ENCODE measurements at places on chromosomes 1 and 21. TPM values are rescaled to one million over a fixed set of nuclear protein-coding genes. Genes with fewer than 3 reads are reported as not detected.

The EFNA1 gene
- 49.9 TPM for total RNA-seq

The CXADR gene
- 77.1 TPM for total RNA-seq

The OR2AK2 gene
- not detected for total RNA-seq

The PDC gene
- total RNA-seq, result not detected

The OR2T35 gene
- not detected for total RNA-seq

The DIO1 gene
- total RNA-seq, result not detected

The ARHGEF10L gene
- total RNA-seq, result 270 TPM

The RHCE gene
- not detected for total RNA-seq

The ATP6V1G3 gene
- total RNA-seq, result not detected

The LRRC38 gene
- total RNA-seq, result not detected

The SPRR1B gene
- total RNA-seq, result not detected

The ILF2 gene
- 16.5 TPM for total RNA-seq

The NEGR1 gene
- 7.0 TPM for total RNA-seq

The GLIS1 gene
- 0.27 TPM for total RNA-seq

DNA sequence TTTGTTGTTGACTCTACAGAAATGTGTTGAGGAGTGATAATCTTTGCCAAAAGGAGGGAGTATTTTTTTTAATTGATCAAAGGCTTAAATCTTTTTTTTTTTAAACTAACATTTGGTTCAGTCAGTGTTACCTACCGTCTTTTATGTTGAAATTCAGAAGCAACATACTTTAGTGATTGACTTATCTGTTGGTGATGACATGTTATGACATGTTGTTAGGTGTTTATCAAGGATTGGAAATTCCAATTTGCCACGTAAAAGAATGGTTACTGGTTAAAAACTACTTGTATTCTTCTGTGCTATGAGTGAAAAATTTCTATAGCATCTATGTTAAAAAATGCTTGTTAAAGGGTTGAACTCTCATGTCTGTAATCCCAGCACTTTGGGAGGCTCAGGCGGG is 61.2 kb downstream of the DNM3 start:
- no peak for DNase-seq

GRCh38 chr1:65229754-65230339 is 79.5 kb upstream of the DNAJC6 start:
- no peak for DNase-seq

GRCh38 chr1:26477446-26478152 is 5.4 kb downstream of the HMGN2 start:
- no peak for DNase-seq

GRCh38 chr1:9071554-9072235 is 2.3 kb upstream of the SLC2A5 start:
- DNase-seq, result no peak

- DNase-seq, result no peak
Measured at GRCh38 chr1:183473217-183473536, 878 bp downstream of the SMG7 start.

DNA sequence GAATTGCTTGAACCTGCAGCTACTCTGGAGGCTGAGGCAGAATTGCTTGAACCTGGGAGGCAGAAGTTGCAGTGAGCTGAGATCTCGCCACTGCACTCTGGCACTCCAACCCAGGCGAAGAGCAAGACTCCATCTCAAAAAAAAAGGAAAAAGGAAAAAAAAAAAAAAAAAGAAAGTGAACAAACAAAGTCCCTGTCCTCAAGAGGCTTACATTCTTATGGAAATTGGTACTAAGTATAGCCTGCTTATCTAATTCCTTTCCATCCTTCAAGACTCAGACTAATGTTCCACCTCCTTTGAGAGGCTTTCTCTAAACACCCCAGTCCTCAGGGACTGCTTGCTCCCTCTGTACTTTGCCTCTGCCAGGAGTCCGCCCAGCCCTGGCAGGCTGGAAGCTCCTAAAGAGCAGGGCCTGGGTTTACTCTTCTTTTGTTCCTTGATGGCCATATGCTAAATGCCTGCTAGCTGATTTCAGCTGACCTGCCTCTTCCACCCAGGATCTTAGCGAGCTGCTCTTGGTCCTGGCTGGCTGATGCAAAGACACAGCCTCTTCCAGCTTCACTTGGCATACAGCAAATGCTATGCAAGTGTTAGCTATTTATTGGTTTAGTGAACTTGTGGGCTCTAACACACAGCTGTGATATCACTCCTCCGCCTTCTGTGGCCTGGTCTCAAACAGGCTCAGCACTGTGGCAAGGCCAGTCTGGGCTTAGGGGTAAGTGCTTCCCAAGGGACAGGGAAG is 9.8 kb downstream of the SLC9A1 start:
- peak; percentile 37 for DNase-seq

DNA sequence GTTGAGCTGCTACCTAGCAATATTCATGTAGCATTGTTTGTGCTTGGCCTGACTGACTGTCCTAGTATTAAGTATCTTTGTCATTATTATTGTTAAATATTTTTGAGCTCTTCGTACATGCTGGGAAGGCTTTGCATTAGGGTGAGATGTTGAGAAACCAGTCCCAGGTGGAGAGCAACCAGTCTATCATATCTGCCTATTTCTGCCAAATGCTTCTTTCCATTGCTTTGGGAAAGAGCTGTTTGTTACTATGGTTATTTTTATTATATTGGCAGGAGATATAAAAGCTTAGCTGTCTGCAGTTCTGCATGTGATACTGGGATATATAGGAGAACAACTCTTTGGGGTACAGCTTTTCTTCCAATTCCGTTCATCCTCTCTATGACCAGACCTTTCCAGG is 85.1 kb downstream of the CLDN17 start:
- no peak for DNase-seq

- DNase-seq, result no peak
Measured at GRCh38 chr1:21192284-21192683, 15.6 kb upstream of the EIF4G3 start.

GRCh38 chr1:39178541-39179431 is 25.7 kb upstream of the MACF1 start:
- DNase-seq, result no peak

GRCh38 chr1:38221006-38221649 is 174.5 kb upstream of the POU3F1 start:
- no peak for DNase-seq

- peak; percentile 33 for DNase-seq
Measured at GRCh38 chr1:212149566-212149965, 114.0 kb downstream of the DTL start.

- no peak for DNase-seq
Measured at GRCh38 chr1:158686111-158687009, at the start of gene SPTA1. SPTA1 (minus strand) TSS chr1:158686715; CDS start chr1:158686517, 198 bp downstream.

- DNase-seq, result no peak
Measured at GRCh38 chr21:25507522-25507921, 99.8 kb downstream of the MRPL39 start.

DNA sequence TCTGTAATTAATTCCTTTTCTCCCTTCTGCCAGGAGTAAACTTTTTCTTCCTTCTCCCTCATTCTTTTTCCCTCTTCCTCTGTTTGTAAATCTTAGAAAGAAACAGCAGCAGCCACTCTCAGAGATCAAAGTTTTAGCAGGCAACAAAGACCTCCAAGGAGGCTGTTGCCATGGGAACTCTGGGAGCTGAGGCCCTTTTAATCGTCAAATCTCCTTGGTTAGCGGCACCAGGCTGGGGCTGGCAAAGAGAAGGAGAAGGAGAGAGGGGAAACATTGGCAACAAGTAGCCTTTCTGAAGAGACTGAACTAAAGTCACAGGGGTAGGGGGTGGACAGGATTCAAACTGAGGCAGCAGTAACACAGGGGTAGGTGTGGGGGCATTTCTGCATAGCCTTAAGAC is 25.2 kb downstream of the ILDR2 start:
- no peak for DNase-seq

GRCh38 chr1:31155216-31155806 is 84.4 kb downstream of the NKAIN1 start:
- peak; percentile 78 for DNase-seq

DNA sequence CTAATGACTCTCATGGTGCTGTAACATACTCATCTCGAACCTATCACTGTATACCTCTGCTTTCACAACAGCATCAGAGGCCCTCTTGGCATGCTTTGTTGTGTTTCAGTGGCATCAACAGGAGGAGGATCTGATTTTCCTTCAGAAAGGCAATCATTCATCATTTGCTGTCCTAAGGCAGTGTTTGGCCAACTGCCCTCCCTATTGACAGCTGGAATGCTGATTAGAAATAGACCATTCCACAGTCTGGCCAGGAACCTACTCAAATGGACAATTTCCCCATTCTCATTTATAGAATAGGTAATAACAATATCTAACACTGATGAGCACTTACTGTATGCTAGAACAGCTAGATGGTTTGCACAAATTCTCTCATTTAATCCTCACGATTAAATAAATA is 310.6 kb upstream of the PTBP2 start:
- no peak for DNase-seq

GRCh38 chr1:98793136-98793535 is 131.6 kb downstream of the SNX7 start:
- no peak for DNase-seq

GRCh38 chr1:44684525-44684924 is 10.0 kb downstream of the ARMH1 start:
- no peak for DNase-seq

- no peak for DNase-seq
Measured at GRCh38 chr1:69702085-69702484, 134.4 kb downstream of the LRRC7 start.
